ENCODE measurements at places on chromosomes 4 and X. TPM values are rescaled to one million over a fixed set of nuclear protein-coding genes. Genes with fewer than 3 reads are reported as not detected.

The KLHL4 gene
- total RNA-seq: 5.2 TPM

The ATP10D gene
- 18.8 TPM for total RNA-seq

The HS3ST1 gene
- total RNA-seq: under 0.01 TPM

The FAM9B gene
- total RNA-seq: not detected

The RFC1 gene
- total RNA-seq: 47.5 TPM

The TMEM150C gene
- total RNA-seq: 4.2 TPM

The PUDP gene
- 15.1 TPM for total RNA-seq

The PLAC1 gene
- not detected for total RNA-seq

The FAM114A1 gene
- total RNA-seq: 57.4 TPM

The TLR3 gene
- 1.0 TPM for total RNA-seq

The SEPSECS gene
- 8.9 TPM for total RNA-seq

The VCX3B gene
- not detected for total RNA-seq

The HTN1 gene
- total RNA-seq: not detected
